ENCODE measurements at places on chromosomes 4 and X. TPM values are rescaled to one million over a fixed set of nuclear protein-coding genes. Genes with fewer than 3 reads are reported as not detected.
A peak's percentile ranks its signal among the peaks of the same experiment; 100 is the strongest.

Gene SMR3B
- not detected for total RNA-seq

Gene DGKK
- not detected for total RNA-seq

Gene WNK3
- total RNA-seq, result 4.3 TPM

Gene GPR50
- total RNA-seq, result not detected

Gene IL13RA2
- 0.18 TPM for total RNA-seq

Gene DSPP
- total RNA-seq, result not detected

Gene GAGE2A
- total RNA-seq, result not detected

GRCh38 chrX:127177966-127178365 is 358.4 kb downstream of the PRR32 start:
- no peak for DNase-seq

DNA sequence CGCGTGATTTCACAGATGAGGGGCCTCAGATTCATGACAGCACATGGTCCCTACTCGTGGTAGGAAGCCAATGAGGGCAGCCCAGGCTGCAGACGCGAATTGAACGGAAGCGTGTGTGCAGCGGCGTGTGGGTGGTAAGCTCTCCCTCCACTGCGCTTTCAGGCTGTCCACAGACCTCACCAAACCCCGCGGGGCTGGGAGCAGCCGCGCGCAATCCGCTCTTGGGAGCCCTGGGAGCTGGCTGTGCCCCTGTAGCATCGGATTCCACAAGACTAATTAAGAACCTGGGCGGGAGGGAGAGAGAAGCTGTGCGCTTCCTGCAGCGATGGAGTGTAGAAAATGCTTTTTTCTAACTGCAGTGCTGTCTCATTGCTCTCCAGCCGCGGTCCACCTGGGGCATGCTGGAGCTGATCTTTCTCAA is 134.9 kb downstream of the STOX2 start:
- peak; percentile 20 for DNase-seq

DNA sequence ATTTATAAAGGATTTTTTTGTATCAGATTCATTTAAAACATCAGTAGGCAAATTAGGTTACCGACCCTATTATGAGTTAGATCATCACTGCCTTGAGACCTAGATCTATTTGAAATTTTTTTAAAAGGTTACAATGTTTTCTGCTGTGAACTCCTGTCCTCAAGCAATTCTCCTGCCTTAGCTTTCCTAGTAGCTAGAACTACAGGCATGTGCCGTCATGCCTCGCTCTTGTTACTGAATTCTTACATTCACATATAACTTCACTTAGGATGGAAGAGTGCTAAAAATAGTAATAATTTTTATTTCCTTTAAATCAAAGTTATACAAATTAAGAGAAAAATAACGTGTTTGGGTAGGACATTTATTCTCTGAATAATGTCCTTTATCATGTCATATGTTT is 75.5 kb upstream of the MAOA start:
- no peak for DNase-seq

- DNase-seq, result no peak
Observed at GRCh38 chrX:153640736-153641575, 6.0 kb upstream of the DUSP9 start.

GRCh38 chrX:24375600-24376131 is 15.2 kb downstream of the SUPT20HL1 start:
- no peak for DNase-seq

DNA sequence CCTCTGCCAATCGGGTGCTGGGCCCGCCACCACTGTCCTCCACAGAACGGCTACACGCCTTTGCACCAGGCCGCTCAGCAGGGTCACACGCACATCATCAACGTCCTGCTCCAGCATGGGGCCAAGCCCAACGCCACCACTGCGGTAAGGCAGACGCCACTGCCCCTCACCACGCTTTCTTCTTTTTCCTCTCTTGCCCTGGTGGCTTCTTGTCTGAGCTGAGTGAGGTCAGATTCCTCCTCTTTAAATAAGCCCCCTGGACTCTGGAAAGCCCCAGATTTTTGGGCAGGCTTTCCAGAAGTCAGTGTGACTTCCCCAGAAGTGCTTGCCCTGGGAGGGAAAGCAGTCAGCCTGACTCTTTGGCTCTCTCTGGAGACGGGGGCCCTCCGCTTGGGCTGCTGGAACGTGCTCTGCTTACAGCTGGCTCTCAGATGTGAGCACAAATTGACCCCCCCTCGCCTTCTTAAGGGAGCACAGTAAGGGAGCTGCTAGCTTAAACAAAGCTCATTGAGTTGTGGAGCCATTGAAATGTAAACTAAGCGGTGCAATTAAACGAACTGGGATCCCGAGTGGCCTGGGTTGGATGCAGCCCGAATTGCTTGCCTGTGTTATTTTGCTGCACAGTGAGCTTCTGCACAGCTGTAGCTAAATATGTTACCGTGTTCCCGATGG is 243.1 kb downstream of the ANK2 start:
- DNase-seq, result peak; percentile 61

- DNase-seq, result no peak
Observed at GRCh38 chr4:1274871-1275270, 14.8 kb upstream of the MAEA start.

GRCh38 chr4:182297659-182298058 is 54.5 kb downstream of the TENM3 start:
- DNase-seq, result no peak

DNA sequence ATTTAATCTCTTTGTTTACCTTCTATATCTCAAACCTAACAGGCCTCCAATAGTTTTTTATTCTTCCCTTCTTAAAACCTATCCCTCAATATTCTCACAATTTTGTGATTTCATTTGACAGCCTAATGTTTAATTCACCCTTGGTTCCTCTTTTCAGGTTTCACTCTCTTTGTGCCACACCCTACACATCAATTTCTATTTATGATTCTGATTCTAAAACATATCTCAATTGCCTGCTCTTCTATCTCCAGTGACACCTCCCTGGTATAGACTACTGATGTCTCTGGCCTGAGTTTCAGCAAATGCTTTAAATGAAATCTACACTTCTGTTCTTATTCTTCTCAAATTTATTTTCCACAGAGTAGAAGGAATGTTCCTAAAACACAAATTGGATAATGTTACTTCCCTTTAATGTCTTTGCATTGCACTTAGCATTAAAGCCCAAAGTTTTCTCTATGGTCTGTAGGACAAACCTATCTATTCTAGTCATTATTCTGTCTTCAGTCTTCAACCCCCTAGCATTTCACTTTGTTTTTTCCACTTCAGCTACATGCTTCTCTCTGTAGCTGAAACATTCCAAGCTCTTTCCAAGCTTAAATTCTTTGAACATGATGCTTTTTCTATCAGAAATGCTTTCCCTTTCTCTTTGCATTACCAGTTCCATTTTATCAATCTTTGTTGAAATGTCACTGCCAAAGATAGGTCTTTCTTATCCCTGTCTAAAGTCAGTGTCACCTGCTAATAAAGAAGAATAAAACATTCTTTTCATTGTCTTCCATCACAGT is 622.0 kb downstream of the CENPC start:
- no peak for DNase-seq

DNA sequence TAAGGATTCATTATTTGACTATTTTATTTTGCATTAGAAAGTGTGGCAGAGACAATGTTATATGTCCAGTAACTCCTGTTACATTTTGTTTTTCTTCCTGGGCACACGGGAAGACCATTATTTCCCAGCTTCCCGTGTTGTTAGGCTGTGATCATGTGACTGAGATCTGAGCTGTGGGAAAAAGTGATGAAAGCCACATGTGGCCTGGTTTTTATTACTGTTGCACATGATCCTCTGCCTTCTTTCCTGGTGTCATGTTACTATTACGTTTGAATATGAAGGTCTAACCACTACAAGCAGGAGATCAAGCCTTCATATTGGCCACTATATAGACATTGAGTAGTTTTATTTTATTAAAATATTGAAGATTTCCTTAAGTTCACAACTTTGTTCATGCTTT is 28.2 kb upstream of the MID1 start:
- DNase-seq, result no peak

DNA sequence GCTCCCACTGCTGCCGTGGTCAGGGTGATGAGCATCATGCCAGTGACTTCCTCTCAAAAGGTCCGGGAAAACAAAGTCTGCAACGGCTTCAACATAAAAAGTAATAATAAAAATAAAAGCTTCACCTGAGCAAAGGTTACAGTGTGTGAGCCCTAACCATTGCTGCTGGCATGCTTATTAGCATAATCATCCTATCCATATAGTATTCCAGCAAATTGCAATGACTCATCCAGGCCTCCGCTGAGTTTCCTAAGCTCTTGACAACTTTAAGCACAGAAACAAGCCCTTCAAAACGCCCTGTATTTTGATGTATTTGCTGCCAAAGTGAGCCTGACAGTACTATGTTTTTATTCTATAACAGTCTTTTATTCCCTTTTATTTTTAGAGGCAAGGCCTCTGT is 100.5 kb downstream of the AASDH start:
- no peak for DNase-seq

DNA sequence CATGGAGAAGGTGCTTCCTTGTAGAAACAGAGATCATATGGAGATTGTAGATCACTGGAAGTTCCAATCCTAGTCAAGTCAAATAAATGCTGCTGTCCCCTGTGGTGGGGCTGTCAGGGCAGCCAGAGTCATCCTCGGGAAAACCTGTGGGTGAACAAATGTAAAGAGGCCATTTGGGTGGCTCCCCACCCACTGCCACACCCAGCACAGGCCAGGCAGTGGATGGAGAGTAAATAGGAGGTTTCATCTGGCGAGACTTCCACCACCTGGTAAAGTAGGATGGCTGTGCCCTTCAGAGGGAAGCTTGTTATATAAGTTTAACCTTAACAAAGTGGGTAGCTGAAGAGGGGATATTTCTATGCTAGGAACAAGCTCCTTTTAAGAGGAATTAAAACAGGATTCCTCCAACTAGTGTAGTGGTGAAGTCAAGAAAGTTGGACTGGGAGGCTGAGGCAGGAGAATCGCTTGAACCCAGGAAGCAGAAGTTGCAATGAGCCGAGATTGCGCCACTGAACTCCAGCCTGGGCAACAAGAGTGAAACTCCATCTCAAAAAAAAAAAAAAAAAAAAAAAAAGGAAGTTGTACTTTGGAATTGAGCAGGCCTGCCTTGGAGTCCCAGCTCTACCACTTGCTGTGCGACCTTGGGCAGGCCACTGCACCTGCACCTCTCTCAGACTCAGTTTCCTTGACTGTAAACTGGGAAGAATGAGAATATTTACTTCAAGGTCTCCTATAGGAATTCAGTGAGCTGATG is 273.7 kb downstream of the PTTG2 start:
- DNase-seq, result no peak

- DNase-seq, result no peak
Observed at GRCh38 chr4:83917572-83917971, 381.7 kb downstream of the GPAT3 start.

- no peak for DNase-seq
Observed at GRCh38 chr4:174592256-174592984, 70.1 kb upstream of the HPGD start.

DNA sequence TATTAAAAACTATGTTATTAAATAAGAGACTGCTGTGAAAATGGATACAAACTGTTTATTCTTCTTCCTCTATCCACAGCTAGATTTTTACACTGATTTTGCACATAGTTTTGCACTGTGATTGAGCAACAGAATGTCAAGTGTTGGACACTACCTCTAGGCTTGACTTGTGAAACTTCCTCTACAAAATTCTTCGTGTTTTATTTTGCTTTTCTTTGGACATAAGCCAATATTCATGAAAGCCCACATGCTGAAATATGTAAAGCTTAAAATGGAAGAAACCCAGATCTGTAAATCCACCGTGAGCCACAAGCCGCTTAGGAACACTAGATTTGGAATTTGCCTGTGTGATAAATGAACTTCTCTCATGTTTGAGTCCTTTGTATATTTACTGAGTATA is 849.4 kb downstream of the FSTL5 start:
- no peak for DNase-seq

- DNase-seq, result no peak
Observed at GRCh38 chrX:74318672-74319071, 14.7 kb downstream of the ZCCHC13 start.

DNA sequence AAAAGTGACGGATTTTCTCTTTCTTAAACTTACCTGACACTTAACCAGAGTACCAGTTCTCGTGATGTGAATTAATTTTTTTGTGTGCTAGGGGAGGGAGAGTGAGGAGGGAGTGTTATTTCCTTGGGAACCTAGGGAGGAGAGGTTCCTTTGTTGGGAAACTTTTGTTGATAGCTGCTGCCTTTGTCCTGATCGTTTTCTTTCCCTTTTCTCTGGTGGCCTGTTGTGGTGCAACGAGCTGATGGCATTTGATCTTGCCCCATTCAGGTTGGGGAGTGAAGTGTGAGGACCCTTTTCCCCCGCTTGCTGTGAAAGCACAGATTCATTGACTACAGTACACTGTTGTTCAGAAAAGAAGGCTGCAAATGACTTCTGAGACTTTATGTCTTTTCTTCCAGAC is 59.8 kb downstream of the SLC9A6 start:
- no peak for DNase-seq

DNA sequence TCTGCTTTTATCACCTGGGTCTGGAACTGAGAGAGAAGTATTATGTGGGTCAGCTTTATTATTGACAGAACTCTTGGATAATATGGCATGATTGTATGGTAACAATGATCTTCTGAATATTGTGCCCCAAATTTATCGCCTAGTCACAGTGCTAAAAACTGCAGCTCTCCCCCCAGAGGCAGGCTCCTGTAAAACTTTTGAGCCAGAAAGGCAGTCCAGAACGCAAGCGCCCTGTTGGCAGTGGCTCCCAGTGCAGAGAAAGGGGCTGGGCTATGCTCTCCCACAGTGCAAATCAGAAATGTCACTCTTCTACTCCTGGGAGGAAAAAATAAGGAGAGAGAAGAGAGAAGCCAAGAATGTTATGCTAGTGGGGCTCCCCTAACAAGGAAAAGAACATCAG is 50.5 kb downstream of the HELT start:
- DNase-seq, result no peak

DNA sequence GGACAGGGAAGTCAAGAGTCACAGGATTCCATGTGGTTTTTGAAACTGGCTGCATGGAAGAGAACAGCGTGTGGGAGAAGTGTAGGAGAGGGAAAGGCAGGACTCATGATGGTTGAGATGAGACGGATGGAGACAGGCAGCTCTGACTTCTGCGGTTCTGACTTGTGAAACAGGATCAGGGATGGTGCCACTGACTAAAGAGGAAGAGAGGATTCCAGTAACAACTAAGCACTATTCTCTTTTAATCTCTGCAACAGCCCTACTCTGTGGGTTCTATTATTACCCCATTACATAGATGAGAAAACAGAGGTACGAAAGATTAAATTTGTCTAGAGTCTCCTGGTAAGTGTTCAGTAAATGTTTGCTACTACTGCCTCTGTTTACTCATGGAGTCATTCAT is 156.3 kb downstream of the CBR4 start:
- no peak for DNase-seq

GRCh38 chr4:71520308-71520707 is 181.5 kb downstream of the SLC4A4 start:
- DNase-seq, result no peak

DNA sequence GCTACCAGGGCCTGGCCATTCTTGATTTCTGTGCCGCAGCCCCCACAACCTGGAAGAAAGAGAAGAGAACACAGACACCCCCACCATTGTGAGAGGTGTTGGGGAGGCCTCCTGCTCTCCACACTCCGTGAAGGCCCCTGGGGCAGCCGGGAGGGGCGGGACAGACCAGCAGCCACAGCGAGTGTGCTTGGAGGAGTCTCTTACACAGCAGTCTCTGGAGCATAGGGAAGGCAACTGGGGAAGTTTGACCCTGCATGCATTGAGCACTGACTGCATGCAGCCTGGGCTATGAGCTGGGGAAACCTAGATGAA is 77.9 kb downstream of the ABLIM2 start:
- peak; percentile 45 for DNase-seq

All from right cardiac atrium (tissue), 5 donors.